Mesendoderm (in vitro differentiated cells): ENCODE measurements at places on chromosomes 11 and 22.

- no peak for DNase-seq
Measured at GRCh38 chr11:117837791-117838190, 13.2 kb upstream of the FXYD2 start.

- peak; percentile 30 for DNase-seq
Measured at GRCh38 chr11:38060920-38061319, 1462.9 kb upstream of the RAG2 start.

- DNase-seq: peak; percentile 91
Measured at GRCh38 chr22:44975427-44976262, 34.2 kb downstream of the PHF21B start.

DNA sequence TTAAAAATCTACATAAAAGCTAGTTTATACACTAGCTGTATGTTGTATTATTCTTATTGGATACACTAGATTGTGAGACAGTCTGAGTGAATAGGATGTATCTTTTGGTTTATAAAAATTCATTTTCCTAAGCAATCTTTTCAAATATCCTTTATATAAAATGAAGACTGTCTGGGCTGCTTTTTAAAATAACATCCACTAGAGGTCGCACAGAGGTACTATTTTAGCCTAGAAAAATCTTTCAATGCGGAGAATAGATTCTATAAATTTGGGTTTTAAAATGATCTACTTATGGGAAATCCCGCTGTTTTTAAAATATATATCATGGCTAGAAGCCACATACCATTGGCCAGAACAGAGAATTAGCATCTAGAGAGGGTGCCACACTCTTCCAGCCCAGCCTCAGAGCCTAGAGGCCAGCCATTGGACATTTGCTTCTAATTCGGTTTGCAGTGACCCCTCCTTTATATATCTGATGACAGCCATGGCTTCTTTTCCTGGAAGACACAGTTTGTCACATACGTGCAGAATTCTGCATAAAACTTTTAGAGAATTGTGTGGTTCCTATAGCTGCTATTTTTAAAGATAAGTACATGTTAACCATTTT, 7.3 kb downstream of the C11orf97 start:
- no peak for DNase-seq

- no peak for DNase-seq
Measured at GRCh38 chr11:113286009-113286408, 28.4 kb upstream of the TTC12 start.

GRCh38 chr11:112159098-112160065, 4.5 kb downstream of the IL18 start:
- DNase-seq: no peak

DNA sequence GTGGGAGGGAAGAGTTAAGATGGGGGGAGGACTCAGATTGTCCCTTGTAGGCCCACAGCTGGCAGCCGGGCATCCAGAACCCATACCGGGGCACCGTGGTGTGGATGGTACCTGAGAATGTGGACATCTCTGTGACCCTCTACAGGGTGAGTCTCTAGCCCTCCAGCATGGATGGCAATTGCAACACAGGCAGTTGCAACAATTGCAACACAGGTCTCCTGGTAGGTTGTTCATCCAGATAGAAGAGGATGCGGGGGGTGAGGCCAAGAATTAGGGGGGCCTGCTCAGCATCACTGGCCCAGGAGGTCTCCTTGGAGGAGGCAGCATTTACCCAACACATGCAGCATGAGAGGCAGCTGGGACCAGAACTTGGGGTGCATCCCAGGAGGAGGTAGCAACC, 3.4 kb downstream of the EHBP1L1 start:
- no peak for DNase-seq

DNA sequence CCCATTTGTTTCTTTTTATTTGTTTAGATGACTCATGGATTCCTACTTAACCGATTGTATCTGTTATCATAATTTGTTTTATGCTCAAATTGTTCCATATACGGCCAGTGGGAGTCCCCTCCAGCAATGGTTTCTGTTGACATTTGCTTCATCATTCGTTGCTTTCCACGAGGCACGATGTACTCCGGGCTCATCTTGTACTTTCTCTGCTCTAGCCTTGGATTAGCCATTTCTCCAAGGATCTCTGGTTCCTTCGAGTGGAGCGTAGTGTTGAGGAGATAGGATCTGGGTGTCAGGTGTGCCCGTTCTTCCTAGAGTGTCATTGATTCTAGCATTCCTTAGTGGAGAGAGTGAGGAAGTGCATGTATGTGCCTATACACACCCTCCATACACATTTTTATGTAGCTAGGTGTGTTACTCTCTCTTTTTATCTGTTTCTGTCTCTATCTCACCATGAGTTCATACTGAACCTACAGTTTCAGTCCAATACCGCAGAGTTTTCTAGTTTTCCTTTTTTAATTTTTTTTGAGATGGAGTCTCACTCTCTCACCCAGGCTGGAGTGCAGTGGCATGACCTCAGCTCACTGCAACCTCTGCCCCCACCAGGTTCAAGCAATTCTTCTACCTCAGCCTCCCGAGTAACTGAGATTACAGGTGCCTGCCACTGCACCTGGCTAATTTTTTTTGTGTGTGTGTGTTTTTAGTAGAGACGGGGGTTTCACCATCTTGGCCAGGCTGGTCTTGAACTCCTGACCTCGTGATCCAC, 31.4 kb downstream of the TECTA start:
- DNase-seq: peak; percentile 13
